Activated CD4-positive, CD25-positive, alpha-beta regulatory T cell (primary cell): ENCODE measurements at places on chromosomes 11 and 22.
A peak's percentile ranks its signal among the peaks of the same experiment; 100 is the strongest.

DNA sequence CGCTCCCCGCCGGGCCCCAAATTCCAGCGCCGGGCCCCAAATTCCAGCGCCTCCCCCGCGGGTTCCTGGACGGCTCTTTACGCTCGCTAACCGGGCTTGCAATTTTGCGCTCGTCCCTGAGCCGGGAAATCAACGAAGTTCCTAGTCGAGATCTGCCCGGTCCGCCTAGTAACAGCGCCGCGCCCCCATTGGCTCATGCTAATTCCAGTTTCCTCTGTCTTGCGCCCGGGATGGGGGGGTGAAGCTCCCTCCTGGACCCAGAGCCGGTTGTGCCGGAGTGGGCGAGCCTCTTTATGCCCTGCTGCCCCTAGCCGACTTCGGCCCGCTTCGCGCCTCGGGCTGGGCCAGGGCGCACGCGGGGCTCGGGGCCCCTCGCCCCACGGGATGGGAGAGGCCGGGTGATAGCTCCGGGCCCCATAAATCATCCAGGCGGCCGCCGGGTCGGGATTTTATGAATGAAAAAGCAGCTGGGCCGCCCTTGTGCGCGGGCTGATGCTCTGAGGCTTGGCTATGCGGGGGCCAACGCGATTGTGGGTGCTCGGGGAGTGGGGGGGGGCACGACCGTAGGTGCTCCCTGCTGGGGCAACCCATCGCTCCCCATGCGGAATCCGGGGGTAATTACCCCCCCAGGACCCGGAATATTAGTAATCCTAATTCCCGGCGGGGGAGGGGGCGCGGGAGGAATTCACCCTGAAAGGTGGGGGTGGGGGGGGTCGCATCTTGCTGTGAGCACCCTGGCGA lies 1.8 kb upstream of the CCND1 start:
- no peak for DNase-seq

DNA sequence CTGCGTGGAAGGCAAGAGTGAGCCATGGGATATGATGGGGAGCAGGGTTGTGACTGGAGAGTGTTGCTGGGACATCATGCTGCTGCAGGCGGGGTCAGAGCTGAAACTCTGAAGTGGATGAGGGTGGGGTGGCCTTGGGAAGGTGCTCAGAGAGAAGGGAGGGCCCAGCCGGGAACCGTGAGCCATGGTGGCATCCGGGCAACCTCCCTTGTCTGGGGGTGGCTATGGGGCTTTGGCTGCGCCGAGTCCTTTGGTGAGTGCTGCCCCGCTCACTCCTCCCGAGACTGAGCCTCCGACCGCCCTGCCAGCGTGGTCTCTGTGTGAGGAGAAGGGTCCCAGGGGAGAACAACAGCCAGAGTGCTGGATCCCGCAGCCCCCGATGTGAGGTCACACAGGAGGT lies 632.0 kb downstream of the BRD1 start:
- DNase-seq, result no peak

- DNase-seq, result no peak
Measured at GRCh38 chr22:35506259-35506570, 34.4 kb upstream of the RASD2 start.

DNA sequence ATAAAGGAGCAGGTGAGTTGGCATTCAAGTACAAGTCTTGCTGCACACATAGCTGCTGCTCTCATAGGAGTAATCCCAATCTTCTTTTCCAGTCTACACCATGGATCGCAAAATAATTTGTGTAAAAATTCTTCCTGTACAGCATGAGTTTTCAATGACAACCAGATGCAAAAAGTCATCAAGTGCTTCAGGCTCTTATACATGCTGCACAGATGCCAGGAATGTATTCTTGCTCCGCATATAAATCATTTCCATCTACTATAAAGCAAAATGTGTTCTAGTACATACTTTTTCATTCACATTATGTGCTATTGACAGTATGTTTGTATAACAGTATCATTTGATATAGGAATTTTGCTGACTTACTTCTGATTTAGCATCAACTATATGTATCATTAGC lies 35.4 kb downstream of the NXPE2 start:
- no peak for DNase-seq

DNA sequence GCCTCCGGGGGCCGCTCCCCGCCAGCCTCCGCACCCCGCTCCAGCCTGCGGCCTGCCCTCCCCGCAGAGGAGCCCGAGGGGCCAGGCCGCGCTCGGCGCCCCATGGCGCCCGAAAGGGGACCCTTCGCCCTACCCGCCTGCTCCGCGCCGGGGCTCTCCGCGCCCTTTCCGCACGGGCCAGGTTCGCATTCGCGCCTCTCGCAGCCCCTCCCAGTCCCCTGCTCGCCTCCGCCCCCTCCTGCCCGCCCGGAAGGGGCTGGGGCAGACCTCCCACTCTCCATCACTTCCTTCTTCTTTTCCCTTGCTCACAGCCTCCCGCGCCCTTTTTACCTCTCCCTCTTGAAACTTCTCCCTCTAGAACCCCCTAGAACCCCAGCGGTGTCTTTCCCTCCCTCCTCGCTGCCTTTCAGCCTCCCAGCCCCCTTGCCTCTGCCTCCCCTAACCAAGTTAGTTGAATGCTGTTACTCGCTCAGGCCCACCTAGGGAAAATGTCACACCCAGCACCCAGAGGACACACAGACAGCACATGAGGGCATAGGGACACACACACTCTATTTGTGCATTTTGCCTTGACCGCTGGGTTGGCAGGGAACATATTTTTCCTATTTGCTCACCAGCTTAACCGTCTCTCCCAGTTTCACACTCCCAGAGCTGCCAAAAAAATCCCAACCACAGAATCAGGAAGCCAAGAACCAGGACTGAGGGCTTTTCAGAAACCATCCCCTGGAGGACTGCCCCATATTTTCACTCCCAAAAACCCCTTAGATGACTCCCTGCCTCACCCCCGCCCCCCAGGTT lies at the start of gene SLC43A3:
TSS of gene SLC43A3 (minus strand) at position 193 of the 798 bp plus-strand sequence. CDS start 949 bp downstream, outside the sequence.
- peak; percentile 30 for DNase-seq

DNA sequence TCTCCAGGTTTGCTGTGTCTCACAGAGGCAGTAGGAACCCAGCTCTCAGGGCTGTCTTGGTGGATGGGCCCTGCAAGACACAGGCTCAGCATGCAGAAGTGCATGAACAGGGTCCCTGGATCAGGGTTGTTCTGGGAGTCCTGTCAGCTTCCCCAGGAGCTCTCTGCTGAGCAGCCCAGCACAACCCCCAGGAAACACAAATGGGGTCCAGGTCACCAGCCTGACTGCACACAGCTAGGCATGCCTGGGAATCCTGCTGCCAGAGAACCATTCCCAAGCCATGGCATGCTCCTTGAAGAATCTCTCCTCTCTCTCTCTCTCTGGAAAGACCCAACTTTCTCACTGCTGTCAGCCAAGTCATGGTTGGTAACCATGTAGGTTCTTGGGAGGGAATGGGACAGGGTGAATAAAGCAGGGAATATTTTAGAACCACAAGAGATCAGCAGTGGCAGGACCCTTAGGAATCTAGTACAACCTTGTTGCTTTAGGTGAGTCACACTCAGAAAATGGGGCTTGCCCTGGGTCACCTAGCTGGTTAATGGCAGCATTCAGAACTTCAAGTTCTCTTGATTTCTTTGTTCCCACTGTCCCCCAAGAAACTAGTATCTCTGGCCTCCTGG lies 21.4 kb downstream of the TUB start:
- DNase-seq, result no peak

- no peak for DNase-seq
Measured at GRCh38 chr11:120676991-120677390, 165.4 kb downstream of the GRIK4 start.

DNA sequence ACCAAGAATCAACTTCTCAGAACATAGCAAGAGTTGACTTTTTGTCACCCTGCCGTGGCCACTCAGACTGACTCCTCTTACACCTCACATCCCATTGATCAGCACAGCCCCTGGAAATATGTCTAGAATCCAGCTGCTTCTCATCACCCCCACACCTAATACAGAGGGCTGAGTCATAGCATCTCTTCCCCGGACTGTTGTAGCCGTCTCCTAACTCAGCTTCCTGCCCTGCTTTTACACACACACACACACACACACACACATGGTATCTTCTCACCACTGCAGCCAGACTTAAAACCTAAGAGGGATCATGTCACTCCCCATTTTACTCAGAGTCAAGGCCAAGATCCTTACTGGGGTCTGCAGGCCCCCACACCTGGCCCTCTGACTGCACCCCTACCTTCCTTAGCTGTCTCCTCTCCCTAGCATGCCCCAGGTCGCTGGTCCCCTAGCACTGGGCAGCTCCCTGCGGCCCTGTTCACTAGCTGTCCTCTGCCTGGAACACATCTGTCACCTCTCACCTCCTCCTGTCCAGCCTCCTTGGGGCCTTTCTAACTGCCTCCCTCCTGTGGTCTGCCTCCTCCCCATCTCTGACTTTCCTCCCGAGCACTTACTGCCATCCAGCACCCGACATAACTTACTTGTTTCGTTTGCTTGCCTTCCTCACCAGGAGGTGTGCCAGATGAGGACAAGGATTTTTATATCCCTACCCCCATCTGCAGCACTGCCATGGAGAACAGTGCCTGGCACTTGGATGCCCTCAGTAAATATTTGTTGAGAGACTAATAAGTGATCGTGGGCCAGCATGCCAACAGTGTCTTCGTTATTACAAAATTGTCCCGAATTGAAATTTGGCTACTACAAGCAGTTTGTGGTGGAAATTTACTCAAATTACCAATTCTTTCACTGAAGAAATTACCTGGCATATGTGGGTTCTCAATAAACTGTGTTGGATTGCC lies 61.9 kb downstream of the BMAL1 start:
- no peak for DNase-seq

DNA sequence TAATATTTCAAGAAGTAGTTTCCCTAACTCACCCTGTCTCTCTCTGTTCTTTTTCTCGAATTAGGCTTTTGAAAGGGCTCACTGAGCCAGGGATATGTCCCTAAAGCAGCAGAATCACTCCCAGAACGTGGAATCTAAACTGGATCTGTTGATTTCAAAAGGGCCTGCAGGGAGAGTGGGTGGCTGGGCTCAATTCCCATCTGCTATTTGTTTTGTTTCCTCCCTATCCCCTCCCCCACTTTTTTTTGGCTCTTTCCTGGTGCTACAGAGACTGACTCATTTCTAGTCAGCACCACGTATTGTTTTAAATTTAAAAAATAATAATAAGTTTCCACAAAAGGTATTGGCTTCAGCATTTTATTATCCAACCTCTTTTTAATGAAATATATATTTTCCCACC lies 961.5 kb downstream of the FAM181B start:
- DNase-seq, result no peak

DNA sequence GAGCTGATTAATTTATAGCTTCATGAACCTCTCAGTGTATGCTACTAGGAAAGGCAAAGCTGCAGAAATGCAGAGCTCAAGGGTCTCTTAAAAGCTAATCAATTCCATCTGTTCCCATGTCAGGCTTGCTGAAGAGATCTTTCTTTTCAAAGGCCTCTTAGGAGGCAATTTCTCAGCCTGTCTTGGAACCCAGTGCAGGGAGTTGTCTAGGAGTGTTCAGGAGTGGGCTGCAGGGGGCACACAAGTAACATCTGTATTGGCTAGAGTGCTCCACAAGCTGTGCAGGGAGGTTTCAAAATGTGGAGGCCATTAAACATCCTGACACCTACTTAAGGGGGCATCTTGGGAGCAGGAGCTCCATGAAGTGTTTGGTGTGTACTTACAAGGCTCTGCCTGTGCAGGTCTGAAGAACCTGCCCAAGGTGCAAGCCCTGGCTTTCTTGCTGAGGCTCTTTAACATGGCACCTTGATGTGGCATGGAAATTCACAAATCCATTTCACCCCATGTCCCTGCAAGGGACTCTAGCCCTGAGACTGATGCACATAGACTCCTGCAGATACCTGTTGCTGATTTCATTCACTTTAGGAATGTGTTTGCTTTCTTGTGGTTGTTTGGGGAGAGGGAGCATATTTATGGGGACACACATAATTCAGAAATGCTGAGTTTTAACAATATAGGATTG lies 134.7 kb downstream of the ME3 start:
- DNase-seq, result no peak

- no peak for DNase-seq
Measured at GRCh38 chr11:13303668-13304649, 26.4 kb downstream of the BMAL1 start.

GRCh38 chr11:35546317-35546716 lies 20.9 kb upstream of the PAMR1 start:
- DNase-seq, result no peak
